Astrocyte (in vitro differentiated cells and primary cell): ENCODE measurements at places on chromosomes 7 and 10. TPM values are rescaled to one million over a fixed set of nuclear protein-coding genes. Genes with fewer than 3 reads are reported as not detected.

PDE6C gene
- not detected in 2 replicates for total RNA-seq

FGFR2 gene
- total RNA-seq = 10.6 and 11.8 TPM in 2 replicates

SPDYE5 gene
- total RNA-seq = not detected in 2 replicates

GRM3 gene
- not detected in 2 replicates for total RNA-seq

LMOD2 gene
- not detected in 2 replicates for total RNA-seq

- no peak overlapping the region for H3K27ac ChIP-seq
- H3K36me3 ChIP-seq = no peaks in the 10 kb centered on the region
- peaks cover 12% of the 10 kb centered on the region for H3K4me1 ChIP-seq
- no peak overlapping the region for H3K4me3 ChIP-seq
Observed at GRCh38 chr10:121524157-121524817, 74.0 kb downstream of the FGFR2 start.

GRCh38 chr10:103576862-103577261, 83.4 kb downstream of the NEURL1 start:
- peaks cover 72% of the 10 kb centered on the region for H3K27me3 ChIP-seq
- H3K36me3 ChIP-seq = no peaks in the 10 kb centered on the region
- H3K27ac ChIP-seq = no peak overlapping the region
- DNase-seq = no peak
- H3K4me3 ChIP-seq = no peak overlapping the region

- H3K27me3 ChIP-seq = peaks cover 4% of the 10 kb centered on the region
- no peaks in the 10 kb centered on the region for H3K36me3 ChIP-seq
- H3K27ac ChIP-seq = no peak overlapping the region
Observed at GRCh38 chr7:128882134-128882533, 19.5 kb downstream of the ATP6V1F start.

DNA sequence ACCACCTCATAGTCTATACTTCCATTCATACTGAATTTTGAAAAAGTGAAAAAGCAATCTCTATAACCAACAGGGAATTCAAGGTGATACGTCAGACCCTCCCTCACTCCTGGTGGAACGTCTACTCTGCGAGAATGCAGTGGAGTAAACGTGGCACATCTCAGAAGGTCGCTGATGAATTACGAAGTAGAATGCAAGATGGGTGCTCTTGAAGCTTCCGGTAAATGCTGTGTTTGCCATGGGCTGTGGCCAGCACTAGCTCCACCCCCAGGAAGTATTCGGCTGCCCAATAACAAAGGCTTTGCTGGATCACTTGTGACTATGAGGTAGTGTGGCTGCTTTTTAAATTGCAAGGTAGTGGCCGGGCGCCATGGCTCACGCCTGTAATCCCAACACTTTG, 226.0 kb downstream of the PRPF18 start:
- H3K27me3 ChIP-seq = no peaks in the 10 kb centered on the region
- H3K4me3 ChIP-seq = no peak overlapping the region
- no peak overlapping the region for H3K27ac ChIP-seq
- peaks cover 27% of the 10 kb centered on the region for H3K4me1 ChIP-seq
- peaks cover 4% of the 10 kb centered on the region for H3K36me3 ChIP-seq

GRCh38 chr7:17492437-17492836, 194.0 kb downstream of the AHR start:
- H3K27me3 ChIP-seq = no peaks in the 10 kb centered on the region
- H3K36me3 ChIP-seq = no peaks in the 10 kb centered on the region
- DNase-seq = no peak
- no peak overlapping the region for H3K27ac ChIP-seq

DNA sequence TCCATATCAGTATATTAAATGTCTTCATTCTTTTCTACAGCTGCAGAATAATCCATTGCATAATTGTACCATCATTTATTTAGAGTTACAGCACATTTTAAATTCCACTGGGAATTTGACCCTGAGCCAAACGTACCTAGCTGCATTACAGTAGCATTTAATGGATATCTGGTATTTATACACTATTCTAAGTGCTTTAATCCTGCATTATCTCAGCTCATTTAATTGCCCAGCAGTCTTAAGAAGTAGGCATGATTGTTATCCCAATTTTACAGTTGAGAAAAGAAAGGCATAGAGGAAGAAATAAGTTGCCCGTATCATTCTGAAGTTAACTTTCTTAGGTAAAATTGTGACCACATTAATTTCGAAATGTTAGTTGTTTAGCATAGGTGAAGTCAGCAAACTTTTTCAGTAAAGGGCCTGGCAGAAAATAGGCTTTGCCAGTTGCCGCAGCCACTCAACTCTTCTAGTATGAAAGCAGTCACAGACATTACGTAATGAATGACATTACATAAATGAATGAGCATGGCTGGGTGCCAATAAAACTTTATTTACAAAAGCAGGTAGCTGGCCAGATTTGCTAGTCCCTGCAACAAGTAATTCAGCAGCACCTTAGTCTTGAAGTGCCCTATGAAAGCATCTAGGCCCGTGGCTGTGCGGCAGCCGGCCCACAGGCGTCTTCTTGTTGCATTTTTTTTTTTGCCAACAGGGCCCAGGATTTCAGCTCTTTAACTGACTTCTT, 30.0 kb downstream of the GUSB start:
- H3K4me3 ChIP-seq = no peak overlapping the region
- H3K27me3 ChIP-seq = no peaks in the 10 kb centered on the region
- no peak overlapping the region for H3K27ac ChIP-seq
- H3K36me3 ChIP-seq = peaks cover 4% of the 10 kb centered on the region
- no peaks in the 10 kb centered on the region for H3K4me1 ChIP-seq
- no peak for DNase-seq
